Activated T-helper 1 cell treated with anti-CD3 and anti-CD28 coated beads, Interleukin-2, amount 50 U/mL, for 16 hours (primary cell): ENCODE measurements at places on chromosomes 13 and 19.

DNA sequence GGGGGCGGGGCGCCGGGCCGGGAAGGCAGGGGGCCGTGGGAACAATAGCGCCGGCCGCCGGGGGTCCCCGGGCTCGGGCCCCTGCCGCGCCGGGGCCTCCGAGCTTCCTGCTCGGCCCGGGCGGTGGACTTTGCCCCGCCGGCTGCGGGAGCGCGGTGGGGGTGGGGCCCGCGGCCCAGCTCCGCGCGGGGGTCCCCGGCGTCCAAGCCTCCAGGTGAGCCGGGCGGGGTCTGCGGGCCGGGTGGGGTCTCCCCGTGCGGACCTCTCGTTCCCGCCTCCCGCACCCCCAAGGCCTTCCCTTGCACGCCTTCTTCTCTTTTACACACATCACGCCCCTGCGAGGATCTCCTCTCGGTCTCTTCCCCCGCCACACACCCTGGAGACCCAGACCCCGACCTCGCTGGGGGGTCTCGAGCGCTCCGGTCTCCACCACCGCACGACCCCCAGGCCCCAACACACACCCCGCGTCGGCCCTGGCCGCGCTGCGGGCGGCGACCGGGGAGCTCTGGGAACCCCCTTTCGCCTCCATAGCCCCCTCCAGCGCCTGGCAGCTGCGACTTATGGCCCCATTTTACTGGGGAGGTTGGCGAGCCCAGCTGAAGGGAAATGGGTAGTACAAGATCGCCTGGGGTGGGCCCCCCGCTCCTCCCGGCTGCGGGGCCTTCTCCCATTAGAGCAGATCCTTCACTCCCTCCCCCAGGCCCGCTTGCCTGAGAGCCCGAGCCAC lies 711 bp downstream of the CAMSAP3 start:
- no peak for DNase-seq

- no peak for DNase-seq
These were observed 91.7 kb upstream of the ANKRD10 start for GRCh38 chr13:111006506-111007031.

- DNase-seq: no peak
These were observed 67.7 kb upstream of the LSM14A start for GRCh38 chr19:34104557-34104956.

DNA sequence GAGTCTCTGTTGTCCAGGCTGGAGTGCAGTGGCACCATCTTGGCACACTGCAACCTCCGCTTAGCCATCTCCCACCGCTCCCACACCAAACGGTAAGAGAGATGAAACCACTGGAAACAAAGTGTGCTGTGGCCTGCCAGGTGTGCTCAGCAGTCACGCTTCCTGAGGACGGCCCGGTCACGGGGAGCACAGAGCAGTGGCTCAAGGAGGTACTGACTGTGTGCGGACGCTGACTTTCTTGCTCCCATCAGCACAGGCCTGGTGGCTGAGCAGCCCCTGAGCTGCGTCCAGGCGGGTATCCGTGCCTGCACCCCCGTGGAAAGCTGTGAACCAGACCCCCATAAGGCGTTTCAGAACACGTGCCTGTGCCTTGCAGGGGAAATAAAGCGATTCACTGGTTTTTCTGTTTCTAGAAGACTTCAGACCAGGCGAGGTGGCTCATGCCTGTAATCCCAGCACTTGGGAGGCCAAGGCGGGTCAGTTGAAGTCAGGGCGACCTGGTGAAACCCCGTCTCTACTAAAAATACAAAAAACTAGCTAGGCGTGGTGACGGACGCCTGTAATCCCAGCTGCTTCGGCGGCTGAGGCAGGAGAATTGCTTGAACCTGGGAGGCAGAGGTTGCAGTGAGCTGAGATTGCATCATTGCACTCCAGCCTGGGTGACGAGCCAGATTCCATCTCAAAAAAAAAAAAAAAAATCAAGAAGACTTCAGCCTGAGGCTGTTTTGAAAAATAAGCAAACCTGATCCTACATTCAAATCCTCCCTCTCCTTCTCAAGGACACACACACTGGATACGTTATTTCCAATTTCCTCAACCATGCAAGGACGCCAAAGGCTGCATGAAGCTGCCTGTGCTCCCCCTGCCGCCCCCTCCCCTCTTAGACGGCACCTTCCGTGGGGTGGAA lies 25.5 kb downstream of the ADPRHL1 start:
- DNase-seq: no peak

GRCh38 chr13:113792236-113792770 lies 33.3 kb downstream of the TMEM255B start:
- no peak for DNase-seq

DNA sequence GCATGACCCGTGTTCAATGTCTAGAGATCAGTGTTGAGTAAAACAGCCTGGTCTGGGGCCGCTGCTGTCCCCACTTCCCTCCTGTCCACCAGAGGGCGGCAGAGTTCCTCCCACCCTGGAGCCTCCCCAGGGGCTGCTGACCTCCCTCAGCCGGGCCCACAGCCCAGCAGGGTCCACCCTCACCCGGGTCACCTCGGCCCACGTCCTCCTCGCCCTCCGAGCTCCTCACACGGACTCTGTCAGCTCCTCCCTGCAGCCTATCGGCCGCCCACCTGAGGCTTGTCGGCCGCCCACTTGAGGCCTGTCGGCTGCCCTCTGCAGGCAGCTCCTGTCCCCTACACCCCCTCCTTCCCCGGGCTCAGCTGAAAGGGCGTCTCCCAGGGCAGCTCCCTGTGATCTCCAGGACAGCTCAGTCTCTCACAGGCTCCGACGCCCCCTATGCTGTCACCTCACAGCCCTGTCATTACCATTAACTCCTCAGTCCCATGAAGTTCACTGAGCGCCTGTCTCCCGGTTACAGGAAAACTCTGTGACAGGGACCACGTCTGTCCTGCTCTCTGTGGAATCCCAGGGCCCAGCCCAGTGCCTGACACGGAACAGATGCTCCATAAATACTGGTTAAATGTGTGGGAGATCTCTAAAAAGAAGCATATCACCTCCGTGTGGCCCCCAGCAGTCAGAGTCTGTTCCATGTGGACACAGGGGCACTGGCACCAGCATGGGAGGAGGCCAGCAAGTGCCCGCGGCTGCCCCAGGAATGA lies 1.5 kb upstream of the CEACAM5 start:
- DNase-seq: peak; percentile 47

- peak; percentile 83 for DNase-seq
These were observed 94.5 kb downstream of the GNG7 start for GRCh38 chr19:2607712-2608601.

- no peak for DNase-seq
These were observed 55.3 kb downstream of the STK24 start for GRCh38 chr13:98521461-98522247.

DNA sequence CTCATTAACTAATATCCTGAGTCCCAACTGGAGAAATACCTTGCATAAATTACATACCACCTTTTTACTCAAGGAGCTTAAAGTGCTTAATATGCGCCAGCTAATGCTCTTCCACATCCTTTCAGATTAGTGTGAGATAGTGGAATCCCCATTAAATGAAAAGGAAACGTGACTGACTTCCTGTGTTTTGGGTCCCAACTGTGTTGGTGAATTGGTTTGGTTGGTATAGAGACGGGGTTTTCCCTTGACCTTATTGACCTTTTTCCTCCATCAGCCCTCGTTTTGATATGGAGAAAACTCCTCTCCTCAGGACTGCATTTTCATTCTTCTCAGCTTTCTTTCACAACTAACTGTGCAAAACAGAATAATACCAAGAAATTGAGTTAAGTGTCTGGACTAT lies 163.5 kb downstream of the PAN3 start:
- DNase-seq: no peak

DNA sequence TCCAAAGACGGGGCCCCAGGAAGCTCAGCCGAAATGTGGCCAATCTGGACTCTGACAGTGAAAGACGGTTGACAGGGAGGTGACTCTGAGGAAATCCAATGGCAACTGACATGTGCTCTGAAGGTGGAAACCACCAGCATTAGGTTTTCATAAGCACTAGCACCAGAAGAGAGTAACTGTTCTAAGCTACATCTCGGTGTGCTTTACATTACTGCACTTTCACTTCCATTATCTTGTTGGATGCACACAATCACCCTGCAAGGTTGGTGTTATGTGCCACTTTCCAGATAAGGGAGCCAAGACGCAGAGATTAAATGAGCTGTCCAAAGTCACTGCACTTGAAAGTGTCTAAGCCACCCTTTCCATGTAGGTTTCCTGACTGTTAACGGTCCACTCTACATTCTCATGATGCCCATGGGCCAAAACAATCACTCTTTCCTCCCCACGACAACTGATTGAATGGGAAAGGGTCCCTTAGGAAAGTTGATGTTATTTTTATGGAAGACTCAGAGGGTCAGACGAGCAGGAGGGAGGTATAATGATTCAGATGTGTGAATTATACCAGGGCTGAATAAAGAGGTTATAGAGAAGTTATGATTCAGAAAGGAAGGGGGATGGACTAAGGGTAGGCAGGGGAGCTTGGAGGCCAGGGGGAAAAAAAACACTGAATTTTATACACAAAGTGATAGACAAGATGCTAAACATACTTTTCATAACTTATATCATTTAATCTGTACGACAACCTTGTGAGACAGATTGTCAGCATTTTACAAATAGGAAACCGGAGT lies 52.8 kb downstream of the RUBCNL start:
- no peak for DNase-seq

DNA sequence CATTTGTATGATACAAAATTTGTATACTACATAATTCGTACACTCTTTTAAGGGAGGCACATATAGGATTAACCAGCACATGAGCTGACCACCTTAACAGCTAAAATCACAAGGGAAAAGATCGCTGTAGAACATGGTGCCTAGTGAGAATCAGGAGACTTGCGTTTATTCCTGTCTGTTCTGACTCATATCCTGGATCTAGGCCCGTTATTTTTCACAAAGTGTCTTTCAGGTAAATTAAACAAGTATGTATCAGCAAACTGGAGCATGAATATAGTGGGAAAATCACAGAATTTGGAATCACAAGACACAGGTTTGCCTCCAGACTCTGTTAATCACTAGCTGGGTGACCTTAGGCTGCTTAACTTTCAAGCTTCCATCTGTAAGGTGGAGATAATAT lies 47.5 kb upstream of the ESD start:
- DNase-seq: no peak

GRCh38 chr19:18085702-18086457 lies 854 bp downstream of the IL12RB1 start:
- no peak for DNase-seq

GRCh38 chr19:52735734-52736133 lies 890 bp upstream of the ZNF611 start:
- DNase-seq: no peak
